ENCODE measurements at places on chromosomes 2 and 18.

GRCh38 chr2:24337890-24338289 is 22.4 kb downstream of the ITSN2 start:
- no peak for DNase-seq

- no peak for DNase-seq
These were observed 33.1 kb downstream of the RAMP1 start for GRCh38 chr2:237892478-237892877.

DNA sequence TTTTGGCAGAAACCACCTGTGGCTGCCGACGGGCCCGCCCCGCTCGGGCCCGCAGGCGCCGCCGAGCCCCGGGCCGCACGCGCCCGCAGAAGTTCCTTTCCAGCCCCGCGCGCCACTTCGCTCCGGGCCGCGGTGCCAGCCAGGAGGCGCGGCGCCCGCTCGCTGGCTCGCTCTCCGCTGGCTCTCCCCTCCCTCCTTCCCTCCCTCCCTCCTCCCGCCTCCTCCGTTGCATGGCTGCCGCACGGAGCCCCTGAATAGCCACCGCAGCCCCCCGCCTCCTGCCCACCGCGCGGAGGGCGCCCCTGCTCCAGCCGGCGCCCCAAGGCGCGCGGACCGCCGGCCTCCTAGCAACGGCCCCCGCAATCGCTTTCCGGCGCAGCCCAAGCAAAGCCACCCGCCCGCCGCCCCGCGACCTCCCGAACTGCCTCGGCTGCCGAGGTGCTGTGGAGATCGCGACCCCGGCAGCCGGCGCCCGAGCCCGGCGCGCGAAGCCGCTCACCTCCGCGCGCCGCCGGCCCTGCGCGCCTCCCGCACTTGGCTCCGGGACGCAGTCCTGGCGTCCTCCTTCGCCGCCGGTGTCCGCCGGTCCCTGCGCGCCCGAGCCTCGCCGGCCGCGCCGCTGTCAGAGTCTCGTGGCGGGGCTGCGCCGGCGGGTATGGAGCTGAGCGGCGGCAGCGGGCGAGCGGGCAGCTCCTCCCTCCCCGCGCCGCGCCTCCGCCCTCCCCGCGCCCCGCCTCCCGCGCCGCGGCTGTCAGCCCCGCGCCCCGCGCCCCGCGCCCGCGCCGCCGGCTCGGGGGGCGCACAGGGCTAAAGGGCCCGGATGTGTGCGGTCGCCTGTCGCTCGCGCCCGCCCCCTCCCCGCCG is at the start of gene ZBTB7C:
Gene ZBTB7C, minus strand, starts transcription at position 657 of the 864 bp plus-strand sequence.
- peak; percentile 86 for DNase-seq

GRCh38 chr2:205022841-205023240 is 477.6 kb downstream of the PARD3B start:
- no peak for DNase-seq

- peak; percentile 62 for DNase-seq
These were observed 5.3 kb upstream of the PAX3 start for GRCh38 chr2:222303828-222304736.

- DNase-seq: no peak
These were observed 62.9 kb downstream of the COL6A3 start for GRCh38 chr2:237351046-237351445.

GRCh38 chr2:186572705-186573104 is 17.2 kb upstream of the ITGAV start:
- DNase-seq: no peak

GRCh38 chr18:33720133-33720532 is 142.1 kb downstream of the ASXL3 start:
- DNase-seq: no peak

- no peak for DNase-seq
These were observed 107.9 kb downstream of the PRKCE start for GRCh38 chr2:45759310-45759851.

DNA sequence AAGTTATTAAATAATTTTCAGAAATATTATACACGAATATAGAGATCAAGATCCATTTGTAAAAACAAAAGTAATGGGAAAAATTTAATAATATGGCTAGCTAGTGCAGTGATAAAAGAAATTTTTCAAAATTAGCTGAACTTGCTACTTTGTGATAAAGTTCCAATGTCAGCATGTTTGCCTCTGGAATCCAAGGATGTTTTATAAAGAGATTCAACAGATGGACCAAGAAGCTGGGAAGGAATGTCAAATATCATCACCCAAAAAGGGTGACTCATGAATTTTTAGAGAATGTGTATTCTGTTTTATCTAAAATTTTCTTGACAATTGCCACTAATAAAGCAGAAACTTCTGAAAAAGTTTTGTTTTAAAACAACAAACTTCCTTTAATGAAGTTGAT is 95.3 kb downstream of the FSIP2 start:
- no peak for DNase-seq

GRCh38 chr2:238652771-238653157 is 195.1 kb upstream of the TWIST2 start:
- no peak for DNase-seq

- DNase-seq: peak; percentile 50
These were observed 36.6 kb downstream of the COPS8 start for GRCh38 chr2:237122214-237122666.

DNA sequence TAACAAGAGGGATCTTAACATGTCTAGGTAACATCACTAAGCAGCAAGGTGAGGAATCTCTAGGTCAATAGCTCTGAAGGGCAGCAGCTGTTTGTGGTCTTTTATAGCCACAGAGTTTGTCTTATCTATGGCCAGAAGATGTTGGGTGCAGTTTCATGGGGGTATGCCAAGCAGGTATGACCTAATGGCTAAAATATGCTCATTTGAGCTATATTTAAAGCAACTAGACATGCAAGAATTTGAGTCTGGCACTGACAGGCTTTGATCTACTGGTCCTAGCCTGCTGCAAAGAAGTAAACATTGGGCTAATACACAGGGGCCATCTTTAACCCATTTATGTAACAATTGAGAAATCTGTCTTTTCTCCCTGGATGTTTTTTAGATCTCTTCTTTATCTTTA is 13.9 kb upstream of the UGP2 start:
- no peak for DNase-seq

DNA sequence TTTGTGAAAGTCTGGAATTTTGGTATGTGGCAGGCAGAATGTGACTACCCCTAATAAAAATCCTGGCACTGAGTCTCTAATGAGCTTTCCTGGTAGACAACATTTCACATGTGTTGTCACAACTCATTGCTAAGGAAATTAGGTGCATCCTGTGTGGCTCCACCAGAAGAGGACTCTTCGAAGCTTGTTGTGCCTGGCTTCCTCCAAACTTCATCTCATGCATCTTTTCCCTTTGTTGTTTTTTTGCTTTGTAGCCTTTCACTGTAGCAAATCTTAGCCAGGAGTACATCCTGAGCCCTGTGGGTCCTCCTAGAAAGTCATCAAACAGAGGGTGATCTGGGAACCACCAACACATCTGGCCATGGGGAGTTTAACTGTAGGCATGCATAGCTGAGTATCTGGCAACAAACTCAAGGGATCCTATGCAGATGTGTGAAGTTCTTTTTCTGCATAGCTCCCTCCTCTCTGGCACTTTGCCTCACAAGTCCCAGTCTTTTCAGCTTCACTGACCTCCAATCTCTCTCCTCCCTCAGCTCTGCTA is 42.1 kb upstream of the SERTAD2 start:
- no peak for DNase-seq

DNA sequence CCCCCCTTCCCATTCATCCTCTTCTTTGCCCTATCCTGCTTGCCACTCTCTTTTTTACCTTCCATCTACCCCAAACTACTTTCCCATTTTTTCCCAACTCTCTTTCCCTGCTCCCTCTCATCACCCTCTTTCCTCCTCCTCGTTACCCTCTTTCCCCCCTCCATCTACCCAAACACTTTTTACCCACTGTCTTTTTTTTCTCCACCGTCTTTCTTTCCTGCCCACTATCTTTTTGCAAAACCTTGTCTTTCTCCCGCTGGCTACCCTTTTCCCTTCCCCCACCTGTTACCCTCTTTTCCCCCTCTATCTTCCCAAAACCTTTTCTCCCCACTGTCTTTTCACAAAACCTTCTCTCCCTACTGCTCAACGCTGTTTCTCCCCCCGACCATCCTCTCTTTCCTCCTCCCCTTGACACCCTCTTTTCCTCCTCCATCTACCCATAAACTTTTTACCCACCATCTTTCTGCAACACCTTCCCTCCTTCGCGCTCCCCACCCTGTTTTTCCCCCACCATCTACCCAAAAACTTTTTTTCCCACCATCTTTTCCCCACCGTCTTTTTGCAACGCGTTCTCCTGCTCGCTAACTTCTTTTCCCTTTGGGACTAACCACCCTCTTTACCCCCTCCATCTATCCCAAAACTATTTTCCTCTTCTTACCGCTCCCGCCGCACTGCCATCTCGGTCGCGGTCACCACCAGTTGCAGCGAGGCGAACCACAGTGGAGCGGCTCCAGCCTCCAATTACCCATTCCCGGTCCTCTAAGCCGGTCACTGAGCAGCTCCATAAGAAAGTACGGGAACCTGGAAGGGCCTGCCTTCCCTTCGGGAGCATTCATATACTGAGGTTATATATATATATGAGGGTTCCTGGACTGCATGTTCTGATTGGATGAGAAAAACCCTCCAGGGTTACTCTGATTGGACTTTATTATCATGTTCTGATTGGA is 15.0 kb downstream of the CCDC74A start:
- no peak for DNase-seq

DNA sequence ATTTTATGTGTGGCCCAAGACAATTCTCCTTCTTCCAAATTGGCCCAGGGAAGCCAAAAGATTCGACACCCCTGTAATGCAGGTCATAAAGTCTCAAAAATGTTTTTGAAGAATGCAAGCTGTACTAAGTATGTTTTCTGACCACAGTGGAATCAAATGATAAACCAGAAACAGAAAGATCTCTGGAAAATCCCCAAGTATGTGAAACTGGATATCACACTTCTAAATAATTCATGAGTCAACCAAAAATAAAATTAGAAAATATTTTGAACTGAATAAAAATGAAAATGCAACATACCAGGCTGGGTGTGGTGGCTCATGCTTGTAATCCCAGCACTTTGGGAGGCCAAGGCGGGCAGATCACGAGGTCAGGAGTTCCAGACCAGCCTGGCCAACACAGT is 34.1 kb upstream of the UBE2F start:
- DNase-seq: no peak

DNA sequence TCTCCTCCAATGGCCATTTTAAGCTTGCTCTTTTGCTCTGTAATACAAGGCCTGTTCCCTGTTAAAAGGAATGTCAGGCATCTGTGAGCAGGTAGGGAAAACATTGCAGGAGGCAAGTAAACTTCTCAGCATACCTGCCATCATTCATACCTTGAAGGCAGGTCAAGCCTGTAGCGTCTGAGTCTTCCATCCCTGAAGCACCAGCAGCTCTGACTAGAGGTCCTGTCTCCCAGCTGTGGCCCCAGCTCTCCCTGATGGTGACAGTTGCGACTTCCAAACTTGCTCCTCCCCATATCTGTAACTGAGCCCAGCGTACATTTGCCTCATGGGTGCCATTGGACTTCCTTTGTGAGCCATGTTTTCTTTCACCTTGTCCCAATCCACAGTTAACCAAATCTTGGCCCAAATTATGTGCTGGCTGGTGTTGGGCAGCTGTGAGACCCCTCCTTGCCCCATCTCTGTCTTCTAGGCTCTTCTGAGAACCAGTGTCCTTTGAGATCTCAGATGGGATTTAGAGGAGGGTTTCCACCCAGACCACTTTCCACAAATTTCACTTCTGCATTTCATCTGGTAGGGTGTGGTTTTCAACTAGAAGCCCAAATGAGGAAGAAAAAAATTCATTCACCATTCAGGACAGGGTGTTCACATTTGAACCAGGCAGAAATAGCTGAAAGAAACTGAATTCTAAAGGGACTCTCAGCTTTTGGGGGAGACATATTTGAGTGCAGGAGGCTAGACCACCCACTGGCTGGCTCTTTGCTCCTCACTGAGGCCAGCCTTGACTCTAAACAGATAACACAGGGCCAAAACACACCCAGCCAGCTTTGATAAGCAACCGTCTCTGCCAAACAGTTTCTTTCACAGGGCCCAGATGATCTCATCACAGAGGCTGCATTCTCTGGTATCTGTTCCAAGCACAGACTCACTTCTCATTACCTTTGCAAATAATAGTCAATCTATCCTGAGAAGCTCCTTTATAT is 66.4 kb upstream of the MSH2 start:
- DNase-seq: no peak

DNA sequence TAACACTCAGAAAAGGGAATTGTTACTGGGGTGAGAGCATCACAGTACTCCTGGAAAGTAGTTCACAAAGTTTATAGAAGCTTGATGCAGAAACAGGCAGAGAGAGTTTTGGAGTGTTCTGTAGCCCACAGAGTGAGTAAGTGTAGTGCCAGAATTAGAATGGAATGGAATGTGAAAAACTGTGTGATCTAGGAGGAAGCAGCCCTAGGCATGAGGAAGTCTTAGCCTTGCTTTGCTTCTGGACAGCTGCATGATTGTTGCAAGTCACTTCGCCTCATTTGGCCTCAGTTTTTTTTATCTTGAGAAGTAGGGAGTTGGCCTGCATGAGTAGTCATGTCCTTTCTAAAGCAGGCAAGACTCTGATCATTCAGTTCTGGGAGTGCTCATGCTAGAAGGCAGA is 10.9 kb downstream of the SERPINB12 start:
- DNase-seq: no peak

- DNase-seq: no peak
These were observed 6.2 kb downstream of the PKDCC start for GRCh38 chr2:42053791-42054701.

- no peak for DNase-seq
These were observed 491.4 kb upstream of the CRIM1 start for GRCh38 chr2:35864141-35864540.

- no peak for DNase-seq
These were observed 126.9 kb upstream of the ZNF516 start for GRCh38 chr18:76621782-76622495.

- DNase-seq: no peak
These were observed 14.0 kb downstream of the ITM2C start for GRCh38 chr2:230878599-230879188.

- DNase-seq: no peak
These were observed 128.4 kb downstream of the LPIN1 start for GRCh38 chr2:11874861-11875260.

GRCh38 chr2:3606370-3607201 is 11.7 kb downstream of the COLEC11 start:
- DNase-seq: no peak

- DNase-seq: no peak
These were observed 1030.1 kb upstream of the POU3F3 start for GRCh38 chr2:103823847-103824246.

DNA sequence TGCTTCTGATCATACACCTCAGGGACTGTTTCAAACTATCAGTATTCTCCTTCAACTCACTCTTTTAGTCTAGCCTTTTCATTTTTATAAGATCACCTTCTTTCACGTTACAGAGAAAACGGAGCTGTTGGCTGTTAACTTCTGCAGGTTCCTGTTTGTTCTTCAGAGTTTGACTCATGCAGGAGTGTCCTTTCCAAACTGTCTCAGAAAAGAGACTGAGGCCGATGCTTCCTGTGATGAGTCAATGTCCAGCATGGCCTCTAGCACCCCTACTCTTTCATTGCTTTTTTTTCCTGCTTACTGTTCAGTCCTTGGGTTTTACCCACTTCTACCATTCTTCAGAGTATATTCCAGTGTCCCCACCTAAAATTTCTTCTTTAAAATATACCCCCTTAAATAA is 240.8 kb upstream of the RGPD4 start:
- no peak for DNase-seq

Data from neural progenitor cell (in vitro differentiated cells).